ENCODE measurements at places on chromosomes 12 and 14.

DNA sequence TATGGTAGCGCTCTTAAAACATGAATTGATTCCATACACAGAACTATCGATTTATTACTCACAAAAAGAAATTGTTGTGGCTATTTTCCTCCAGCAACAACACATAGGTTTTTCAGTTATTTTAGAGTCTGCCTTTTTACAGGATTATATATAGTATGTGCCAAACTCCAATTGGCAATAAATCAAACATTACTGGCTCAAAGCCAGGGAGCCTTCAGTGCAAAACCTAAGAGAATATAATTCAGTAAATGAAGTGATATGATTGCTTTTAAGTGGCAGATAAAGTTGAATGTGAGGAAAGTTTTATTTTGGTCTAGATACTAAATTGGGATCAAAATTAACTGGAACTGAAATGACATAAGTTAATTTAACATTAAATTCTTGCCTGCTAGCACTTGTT is 234.8 kb downstream of the PIK3C2G start:
- DNase-seq, result no peak

DNA sequence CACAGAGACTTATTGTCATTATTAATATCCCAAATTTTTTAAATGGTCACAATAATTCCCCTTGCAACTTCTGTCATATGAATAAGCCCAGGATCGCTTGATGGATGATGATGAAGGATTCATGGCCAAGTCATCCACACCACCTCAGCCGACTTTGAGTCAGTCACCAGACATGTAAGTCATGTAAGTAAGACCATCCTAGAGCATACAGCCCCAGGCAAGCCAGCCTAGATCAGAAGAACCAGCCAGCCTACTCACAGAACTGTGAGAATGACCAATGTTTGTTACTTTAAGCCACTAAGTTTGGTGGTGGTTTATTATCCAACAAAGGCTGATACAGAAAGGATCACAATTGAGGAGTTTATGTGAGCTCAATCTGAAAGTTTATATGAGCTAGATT is 341.8 kb downstream of the NRXN3 start:
- no peak for DNase-seq

- peak; percentile 12 for DNase-seq
Observed at GRCh38 chr12:28497889-28498411, 307.7 kb downstream of the CCDC91 start.

DNA sequence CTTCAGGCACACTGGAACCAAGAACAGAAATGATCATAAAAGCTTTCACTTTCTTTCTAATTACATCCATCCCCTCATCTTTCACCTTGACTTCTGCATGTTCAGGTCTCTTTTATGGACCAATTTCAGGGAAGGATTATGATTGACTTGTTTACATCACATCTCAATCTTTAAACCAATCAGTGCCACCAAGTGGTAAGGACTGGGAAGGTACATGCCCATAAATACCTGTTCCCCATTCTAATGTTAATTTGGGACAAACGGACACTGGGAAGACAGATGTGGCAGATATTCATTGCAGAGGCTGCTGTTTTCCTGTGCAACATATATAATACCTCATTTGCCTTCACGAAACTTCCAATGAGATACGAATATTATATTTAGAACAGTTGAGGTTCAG is 978.1 kb downstream of the GALC start:
- DNase-seq, result no peak

- no peak for DNase-seq
Observed at GRCh38 chr14:93033983-93034670, 81.6 kb downstream of the ITPK1 start.

DNA sequence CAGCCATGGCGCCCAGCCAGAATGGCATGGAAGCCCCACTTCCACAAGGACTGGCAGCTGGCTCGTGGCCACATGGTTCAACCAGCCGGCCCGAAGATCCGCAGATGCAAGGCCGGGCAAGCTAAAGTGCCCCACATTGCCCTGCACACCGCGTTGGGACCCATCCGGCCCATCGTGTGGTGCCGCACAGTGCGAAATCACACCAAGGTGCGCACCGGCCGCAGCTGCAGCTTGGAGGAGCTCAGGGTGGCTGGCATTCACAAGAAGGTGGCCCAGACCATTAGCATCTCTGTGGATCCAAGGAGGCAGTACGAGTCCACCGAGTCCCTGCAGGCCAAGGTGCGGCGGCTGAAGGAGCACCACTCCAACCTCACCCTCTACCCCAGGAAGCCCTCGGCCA is 15.9 kb downstream of the CDC42BPB start:
- DNase-seq, result no peak

DNA sequence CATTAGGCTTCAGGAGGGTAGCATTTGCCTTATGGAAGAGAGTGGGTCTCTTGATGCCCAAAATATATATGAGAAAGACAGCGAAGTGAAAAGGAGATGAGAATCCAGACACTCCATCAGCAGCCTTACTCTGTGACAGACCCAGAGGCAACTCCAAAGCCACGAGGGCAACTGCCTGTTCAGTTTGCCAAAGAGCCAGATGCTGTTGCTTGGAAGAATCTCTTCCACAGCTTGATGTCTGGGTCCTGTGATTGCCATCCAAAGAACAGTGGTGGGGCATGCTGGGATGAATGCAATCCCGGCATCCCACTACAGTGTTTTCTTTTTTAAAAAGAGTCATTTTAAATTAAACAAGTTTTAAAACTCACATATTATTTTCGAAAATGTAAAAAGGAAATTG is 10.9 kb upstream of the OTX2 start:
- DNase-seq, result no peak

- DNase-seq, result no peak
Observed at GRCh38 chr14:93859957-93860356, 67.2 kb upstream of the FAM181A start.

- DNase-seq, result no peak
Observed at GRCh38 chr12:124744659-124745464, 118.8 kb downstream of the SCARB1 start.

DNA sequence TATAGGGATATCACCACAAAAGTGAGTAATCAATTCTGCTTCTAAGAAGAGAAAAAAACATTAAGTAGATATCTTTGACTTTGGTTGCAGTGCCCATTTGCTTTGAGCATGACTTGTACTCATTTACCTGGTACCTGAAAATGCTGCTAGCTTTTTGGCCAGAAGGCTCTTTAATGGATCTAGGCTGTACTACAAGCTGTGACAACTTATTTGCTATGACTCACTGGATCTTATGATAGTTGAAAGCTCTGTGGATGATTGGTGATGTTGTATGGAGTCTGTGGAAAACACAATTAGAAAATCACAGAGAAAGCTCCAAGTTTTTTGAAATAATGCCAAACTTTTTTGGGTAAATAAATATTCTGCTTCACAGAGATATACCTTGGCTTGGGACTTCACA is 960.9 kb upstream of the FBXO33 start:
- DNase-seq, result no peak

DNA sequence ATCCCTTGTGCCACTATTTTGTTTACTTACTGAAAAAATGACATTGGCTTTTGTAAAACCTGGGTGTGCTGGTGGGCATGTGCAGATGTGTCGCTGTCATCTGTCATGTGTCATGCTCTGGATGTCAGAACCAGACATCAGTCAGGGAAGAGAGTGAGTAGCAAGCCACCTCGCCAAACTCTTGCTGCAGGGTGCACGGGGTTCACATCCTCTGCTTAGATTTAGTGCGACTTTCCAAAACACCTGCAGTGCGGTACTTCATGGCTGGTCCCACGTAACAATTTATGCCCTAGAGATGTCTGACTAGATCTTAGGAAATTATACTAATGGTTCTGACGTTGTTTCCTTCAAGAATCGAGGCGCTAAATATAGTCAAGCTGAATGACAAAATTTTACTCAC is 106.7 kb downstream of the CRADD start:
- no peak for DNase-seq

GRCh38 chr12:113064395-113065125 is 8.0 kb downstream of the DTX1 start:
- DNase-seq, result no peak

GRCh38 chr14:69342928-69343525 is 55.1 kb downstream of the ERH start:
- DNase-seq, result no peak

GRCh38 chr14:36479344-36479743 is 40.7 kb downstream of the NKX2-1 start:
- DNase-seq, result no peak
